ENCODE measurements at places on chromosomes 16 and 17.

GRCh38 chr16:53779186-53779585 lies 75.2 kb downstream of the FTO start:
- H3K27ac ChIP-seq, result no peak overlapping the region
- H3K27me3 ChIP-seq, result no peaks in the 10 kb centered on the region
- H3K36me3 ChIP-seq, result no peaks in the 10 kb centered on the region
- no peak overlapping the region for H3K4me3 ChIP-seq
- H3K4me1 ChIP-seq, result peaks cover 41% of the 10 kb centered on the region

- DNase-seq, result no peak
- peaks cover 9% of the 10 kb centered on the region for H3K4me1 ChIP-seq
- H3K36me3 ChIP-seq, result no peaks in the 10 kb centered on the region
- no peaks in the 10 kb centered on the region for H3K27me3 ChIP-seq
Measured at GRCh38 chr17:3038941-3039340, 24.5 kb downstream of the OR1D5 start.

DNA sequence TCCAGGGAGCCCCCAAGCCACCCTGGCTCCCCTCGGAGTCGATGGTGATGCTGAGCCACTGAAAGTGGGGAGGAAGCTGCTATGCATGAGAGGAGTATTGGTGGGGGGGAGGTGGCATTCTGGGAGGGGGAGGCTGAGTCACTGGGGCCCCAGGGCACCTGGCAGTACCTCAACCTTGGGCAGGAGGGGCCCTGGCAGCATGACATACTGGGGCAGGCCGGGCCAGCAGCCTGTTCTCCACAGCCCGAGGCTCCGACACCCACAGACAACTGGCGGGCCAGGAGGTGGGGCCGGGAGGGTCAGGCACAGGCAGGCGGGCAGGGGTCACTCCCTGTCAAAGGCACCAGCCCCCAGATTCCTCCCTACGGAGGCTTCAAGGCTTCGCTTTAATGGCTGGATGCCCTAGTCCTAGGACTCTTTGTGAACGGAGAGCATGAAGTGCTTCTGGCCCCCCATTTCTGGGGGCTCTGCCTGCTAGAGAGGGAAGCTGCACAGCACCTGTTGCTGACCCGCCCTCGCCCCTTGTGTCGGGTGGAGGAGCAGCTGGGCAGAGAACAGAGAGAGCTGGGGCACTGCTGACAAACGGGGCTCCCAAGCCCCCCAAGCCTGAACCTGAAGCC lies 928 bp downstream of the CASKIN2 start:
- H3K27ac ChIP-seq, result peak overlapping the region; percentile 85
- H3K36me3 ChIP-seq, result peaks cover 4% of the 10 kb centered on the region
- DNase-seq, result peak; percentile 69
- no peaks in the 10 kb centered on the region for H3K27me3 ChIP-seq
- H3K4me1 ChIP-seq, result peaks cover 43% of the 10 kb centered on the region
- H3K4me3 ChIP-seq, result peak overlapping the region; percentile 98

- no peaks in the 10 kb centered on the region for H3K36me3 ChIP-seq
- H3K4me1 ChIP-seq, result peaks cover 9% of the 10 kb centered on the region
- no peak overlapping the region for H3K4me3 ChIP-seq
- DNase-seq, result no peak
- no peaks in the 10 kb centered on the region for H3K27me3 ChIP-seq
Measured at GRCh38 chr17:50850640-50851039, 15.3 kb downstream of the WFIKKN2 start.

GRCh38 chr17:5485270-5486205 lies at the start of gene DERL2:
TSS of gene DERL2 (minus strand) at chr17:5486178. CDS start at chr17:5486161, 17 bp downstream.
- H3K4me1 ChIP-seq, result peaks cover 17% of the 10 kb centered on the region
- H3K27me3 ChIP-seq, result no peaks in the 10 kb centered on the region
- H3K4me3 ChIP-seq, result peak within 1 kb of the TSS; percentile 69
- no peak for DNase-seq

- H3K36me3 ChIP-seq, result no peaks in the 10 kb centered on the region
- H3K4me3 ChIP-seq, result no peak overlapping the region
- H3K27me3 ChIP-seq, result no peaks in the 10 kb centered on the region
- peaks cover 16% of the 10 kb centered on the region for H3K4me1 ChIP-seq
Measured at GRCh38 chr16:66382966-66383299, 16.4 kb downstream of the CDH5 start.

DNA sequence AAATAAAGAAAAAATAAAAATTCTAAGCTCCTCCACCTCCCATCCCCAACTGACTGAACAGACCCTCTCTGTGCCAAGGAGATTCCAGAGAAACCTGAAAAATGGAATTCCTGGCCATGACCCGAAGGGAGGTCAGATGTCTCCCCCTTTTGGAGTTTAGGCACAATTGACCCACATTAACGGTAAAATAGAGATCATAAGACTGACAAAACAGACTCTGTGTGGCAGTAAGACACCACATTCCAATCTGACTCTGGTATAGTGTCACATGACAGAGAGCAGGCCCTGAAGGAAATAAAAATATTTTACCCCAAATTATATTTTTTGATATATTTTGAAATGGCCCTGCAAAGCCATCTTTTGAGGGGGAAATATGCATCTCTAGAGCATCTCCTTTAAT lies 115.1 kb upstream of the ZKSCAN2 start:
- DNase-seq, result no peak
- no peak overlapping the region for H3K27ac ChIP-seq

DNA sequence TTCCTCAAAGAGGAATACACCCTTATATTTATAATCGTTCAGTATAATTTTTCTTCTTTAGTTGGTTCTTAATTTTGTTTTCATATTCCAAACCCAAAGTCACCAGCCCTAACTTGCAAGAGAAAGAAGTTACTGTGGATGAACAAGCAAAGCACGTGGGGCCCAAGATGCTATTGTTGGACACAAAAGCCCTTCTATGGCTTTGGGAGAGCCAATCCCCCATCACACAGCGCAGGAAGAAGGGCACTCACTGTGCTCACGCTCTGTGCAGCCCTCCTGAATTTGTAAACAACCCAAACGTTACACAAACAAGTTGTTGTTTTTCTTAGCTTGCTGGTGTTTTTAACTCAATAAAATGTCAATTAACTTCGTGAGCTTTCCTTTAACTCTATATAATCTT lies 22.5 kb downstream of the SPPL2C start:
- DNase-seq, result no peak
- H3K27ac ChIP-seq, result no peak overlapping the region
- no peaks in the 10 kb centered on the region for H3K27me3 ChIP-seq

DNA sequence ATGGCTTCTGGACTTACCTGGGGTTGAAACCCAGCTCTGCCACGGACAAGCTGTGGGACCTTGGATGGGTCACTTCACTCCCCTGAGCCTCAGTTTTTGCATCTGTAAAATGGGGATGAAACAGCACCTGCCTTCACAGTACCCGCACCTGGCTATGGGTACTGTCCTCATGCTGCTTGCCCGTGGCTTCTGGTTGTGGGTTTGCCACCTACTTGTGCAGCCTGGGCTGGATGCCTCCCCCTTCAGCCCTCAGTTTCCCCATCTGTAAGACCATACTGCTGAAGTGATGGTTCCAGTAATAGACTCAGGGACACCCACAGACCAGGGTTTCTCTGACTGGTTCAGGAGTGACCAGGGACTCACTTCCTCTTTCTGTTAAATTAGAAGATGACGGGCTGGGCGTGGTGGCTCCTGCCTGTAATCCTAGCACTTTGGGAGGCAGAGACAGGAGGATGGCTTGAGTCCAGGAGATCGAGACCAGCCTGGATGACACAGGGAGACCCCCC lies 9.4 kb downstream of the GLIS2 start:
- no peak overlapping the region for H3K4me3 ChIP-seq
- no peak for DNase-seq
- no peaks in the 10 kb centered on the region for H3K27me3 ChIP-seq
- H3K36me3 ChIP-seq, result no peaks in the 10 kb centered on the region
- H3K27ac ChIP-seq, result peak overlapping the region; percentile 81
- peaks cover 87% of the 10 kb centered on the region for H3K4me1 ChIP-seq

DNA sequence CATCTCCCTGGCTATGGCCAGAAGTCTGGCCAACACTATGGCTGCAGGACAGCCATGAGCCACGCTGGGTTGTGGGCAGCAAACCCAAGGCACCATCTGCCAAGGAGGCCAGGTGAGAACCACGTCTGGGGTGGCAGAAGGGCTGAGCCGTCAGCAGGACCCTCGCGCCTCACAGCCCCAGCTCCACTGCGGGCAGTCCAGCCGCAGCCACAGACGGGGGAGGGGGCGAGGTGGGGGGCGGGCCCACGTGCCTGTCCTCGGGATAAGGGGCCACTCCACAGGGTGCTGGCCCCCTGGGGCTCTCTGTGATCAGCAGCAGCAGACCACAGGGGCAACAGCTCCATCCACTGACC lies 6.5 kb upstream of the BAIAP2 start:
- H3K4me1 ChIP-seq, result peaks cover 50% of the 10 kb centered on the region
- DNase-seq, result no peak

GRCh38 chr17:39197380-39198185 lies at the start of gene CACNB1:
TSS of gene CACNB1 (minus strand) at chr17:39197669. CDS start at chr17:39197495, 174 bp downstream.
- H3K27ac ChIP-seq, result no peak within 1 kb of the TSS
- H3K27me3 ChIP-seq, result no peaks in the 10 kb centered on the region
- peak within 1 kb of the TSS; percentile 58 for H3K4me3 ChIP-seq
- DNase-seq, result peak; percentile 73
- peaks cover 15% of the 10 kb centered on the region for H3K36me3 ChIP-seq
- peaks cover 50% of the 10 kb centered on the region for H3K4me1 ChIP-seq

DNA sequence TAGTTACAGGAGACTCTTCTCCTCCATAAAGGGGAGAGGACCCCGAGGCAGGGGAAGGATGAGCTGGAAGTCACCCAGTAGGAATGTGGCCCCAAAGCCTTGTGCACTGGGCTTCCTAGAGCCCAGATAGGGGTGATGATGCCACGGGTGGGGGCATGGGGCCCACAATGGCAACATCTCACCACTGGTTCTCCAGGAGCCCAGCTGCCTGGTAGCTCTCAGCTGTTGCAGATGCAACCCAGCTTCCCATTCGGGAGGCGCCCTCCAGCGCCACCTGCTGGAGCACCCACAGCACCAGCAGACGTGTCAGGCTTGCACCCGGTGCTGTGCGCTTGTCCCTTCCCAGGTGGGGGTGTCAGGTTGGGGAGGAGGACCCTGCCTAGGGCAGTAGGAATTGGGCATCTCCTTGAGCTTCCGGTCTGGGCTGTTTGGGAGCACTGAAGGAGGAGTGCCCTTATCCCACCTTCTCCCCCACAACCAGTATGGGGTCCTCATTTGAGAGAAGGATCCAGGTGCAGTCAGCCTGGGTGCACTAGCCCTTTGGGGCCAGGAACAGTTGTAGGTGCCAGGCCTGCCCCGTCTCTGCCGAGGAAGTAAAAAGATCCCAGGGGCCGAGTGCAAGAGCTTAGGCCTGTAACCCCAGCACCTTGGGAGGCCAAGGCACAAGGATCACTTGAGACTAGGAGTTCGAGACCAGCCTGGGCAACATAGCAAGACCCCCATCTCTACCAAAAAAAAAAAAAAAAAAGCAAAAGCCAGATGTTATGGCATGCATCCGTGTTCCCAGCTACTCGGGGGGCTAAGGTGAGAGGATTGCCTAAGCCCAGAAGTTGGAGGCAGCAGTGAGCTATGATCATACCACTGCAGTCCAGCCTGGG lies 14.4 kb downstream of the CDIPT start:
- no peak overlapping the region for H3K4me3 ChIP-seq
- H3K4me1 ChIP-seq, result peaks cover 8% of the 10 kb centered on the region
- H3K27me3 ChIP-seq, result no peaks in the 10 kb centered on the region

DNA sequence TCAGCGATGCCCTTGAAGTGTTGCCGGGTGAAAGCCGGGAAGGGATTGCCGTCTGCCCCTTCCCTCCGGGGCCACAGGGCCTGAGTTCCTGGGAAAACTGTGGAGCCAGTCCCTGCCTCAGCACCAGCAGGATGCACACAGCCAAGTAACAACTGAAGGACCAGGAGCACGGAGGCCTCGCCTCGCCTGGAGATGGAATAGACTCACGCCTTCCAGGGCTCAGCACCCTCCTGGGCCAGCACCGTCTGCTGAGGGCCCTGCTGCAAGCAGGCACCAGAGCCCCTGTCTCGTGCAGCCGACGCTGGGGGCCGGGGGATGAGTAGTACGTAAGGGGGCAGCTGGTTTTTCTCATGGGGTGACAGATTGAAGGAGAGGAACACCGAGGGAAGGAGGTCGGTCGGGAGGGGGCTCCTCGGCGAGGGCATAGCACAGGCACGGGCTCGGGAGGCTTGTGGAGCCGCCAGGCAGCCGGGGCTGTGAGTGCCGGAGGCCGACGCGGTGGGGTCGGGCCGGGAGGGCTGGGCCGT lies 6.4 kb downstream of the CBFA2T3 start:
- H3K4me1 ChIP-seq, result no peaks in the 10 kb centered on the region
- no peak for DNase-seq

DNA sequence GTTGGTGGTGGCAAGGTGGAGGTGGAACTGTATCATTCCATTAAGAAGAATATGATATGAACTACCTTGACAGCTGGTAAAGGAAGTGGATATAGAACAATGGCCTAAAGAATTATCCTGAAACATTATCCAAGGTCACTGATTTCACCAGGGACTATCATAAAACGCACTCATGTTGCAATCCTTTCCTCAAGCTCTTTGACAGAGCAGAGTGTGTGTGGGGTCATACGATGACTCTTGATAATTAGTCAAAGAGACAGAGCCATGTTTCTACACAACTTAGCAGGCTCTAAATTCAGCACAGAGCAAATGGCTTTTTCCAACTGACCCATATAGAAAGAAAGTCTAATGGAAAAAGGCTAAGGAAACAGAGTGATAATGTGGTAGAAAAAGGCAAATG lies 126.4 kb upstream of the ANKFN1 start:
- no peaks in the 10 kb centered on the region for H3K36me3 ChIP-seq
- no peak overlapping the region for H3K4me3 ChIP-seq
- H3K27me3 ChIP-seq, result no peaks in the 10 kb centered on the region
- H3K27ac ChIP-seq, result no peak overlapping the region
- H3K4me1 ChIP-seq, result no peaks in the 10 kb centered on the region
- no peak for DNase-seq

DNA sequence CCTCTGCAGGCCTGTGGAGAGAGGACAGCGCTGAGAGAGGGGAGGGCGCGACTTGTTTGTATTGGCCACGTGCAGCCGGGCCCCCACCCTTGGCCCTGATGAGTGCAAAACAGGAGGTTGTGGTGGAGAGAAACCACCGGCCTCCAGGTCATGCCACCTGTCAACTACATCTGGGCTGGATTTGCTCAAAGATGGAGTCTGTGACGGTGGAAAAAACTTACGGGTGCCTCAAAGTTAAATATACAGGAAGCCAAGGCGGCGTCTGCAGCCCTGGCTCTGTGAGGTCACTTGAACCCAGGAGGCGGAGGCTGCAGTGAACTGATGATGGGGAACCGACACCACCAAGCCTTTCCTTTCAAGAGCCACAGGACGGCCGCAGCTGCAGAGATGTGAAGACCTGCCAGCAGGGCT lies 15.7 kb downstream of the C16orf74 start:
- H3K36me3 ChIP-seq, result no peaks in the 10 kb centered on the region
- H3K27ac ChIP-seq, result no peak overlapping the region
- H3K4me1 ChIP-seq, result no peaks in the 10 kb centered on the region
- no peaks in the 10 kb centered on the region for H3K27me3 ChIP-seq
- no peak for DNase-seq
- no peak overlapping the region for H3K4me3 ChIP-seq

DNA sequence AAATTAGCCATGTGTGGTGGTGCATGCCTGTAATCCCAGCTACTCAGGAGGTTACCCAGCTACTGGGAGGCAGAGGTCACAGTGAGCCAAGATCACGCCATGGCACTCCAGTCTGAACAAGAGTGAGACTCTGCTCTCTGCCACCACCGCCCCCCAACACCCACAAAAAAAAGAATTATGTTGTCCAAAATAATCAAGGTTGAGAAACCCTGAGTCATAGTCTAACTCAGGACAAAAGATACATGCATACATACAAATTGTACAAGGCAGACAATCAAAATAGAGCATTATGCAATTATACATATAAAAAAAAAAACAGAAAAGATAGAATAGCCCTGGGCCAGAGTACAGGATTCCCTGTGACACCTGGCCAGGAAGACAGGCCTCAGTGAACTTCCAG lies 6.6 kb upstream of the KPNB1 start:
- no peaks in the 10 kb centered on the region for H3K4me1 ChIP-seq
- H3K4me3 ChIP-seq, result no peak overlapping the region
- no peak overlapping the region for H3K27ac ChIP-seq
- DNase-seq, result no peak
